Activated T-helper 1 cell treated with Interleukin-2 at 50 U/mL for 16 hours (primary cell): ENCODE measurements at places on chromosomes 12 and 14.

DNA sequence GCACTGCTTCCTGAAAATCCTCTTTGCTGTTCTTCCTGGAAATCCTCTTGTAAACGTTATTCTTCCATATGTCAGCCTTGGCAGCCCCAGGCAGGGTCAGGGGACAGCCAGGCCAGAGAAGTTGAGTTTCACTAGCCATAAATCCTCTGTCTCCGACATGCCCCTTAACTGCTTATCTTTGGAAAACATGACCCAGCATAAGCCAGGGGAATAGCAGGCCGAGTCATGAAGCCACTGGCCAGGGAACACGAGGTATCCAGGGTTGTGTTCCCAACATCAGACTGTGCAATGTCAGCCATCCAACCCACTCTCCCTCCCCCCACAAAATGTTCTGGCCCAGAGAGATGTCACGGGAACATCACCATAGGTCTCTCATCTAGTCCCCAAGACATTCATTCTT lies 453.9 kb downstream of the MED13L start:
- no peak for DNase-seq

GRCh38 chr14:82420871-82421270 lies 887.2 kb upstream of the SEL1L start:
- no peak for DNase-seq

DNA sequence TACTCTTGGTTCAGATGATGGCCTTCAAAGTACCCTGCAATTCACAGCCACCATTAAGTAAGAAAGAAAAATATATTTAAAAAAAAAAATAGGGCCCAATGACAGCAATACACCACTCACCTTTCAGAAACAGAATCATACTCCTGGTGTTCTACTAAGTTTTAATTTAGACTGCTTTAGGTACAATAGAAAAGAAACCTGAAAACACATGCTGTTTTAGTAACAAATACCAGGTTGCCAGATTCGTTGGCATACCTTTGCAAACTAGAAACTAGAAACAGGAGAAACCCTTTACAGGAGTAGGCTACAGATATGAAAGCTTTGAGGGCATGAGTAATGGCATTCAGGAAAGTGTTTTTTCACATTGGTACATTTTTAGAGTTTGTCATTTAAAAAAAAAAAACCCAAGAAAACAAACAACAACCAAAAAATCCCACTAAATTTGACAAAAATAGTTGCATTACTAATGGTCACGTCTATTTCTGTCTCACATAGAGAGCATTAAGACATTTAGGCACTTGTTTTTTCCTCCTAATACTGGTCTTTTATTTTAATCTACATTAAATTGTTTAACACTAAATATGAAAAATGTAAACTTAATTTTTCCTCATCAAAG lies 4.0 kb downstream of the SIX1 start:
- no peak for DNase-seq

DNA sequence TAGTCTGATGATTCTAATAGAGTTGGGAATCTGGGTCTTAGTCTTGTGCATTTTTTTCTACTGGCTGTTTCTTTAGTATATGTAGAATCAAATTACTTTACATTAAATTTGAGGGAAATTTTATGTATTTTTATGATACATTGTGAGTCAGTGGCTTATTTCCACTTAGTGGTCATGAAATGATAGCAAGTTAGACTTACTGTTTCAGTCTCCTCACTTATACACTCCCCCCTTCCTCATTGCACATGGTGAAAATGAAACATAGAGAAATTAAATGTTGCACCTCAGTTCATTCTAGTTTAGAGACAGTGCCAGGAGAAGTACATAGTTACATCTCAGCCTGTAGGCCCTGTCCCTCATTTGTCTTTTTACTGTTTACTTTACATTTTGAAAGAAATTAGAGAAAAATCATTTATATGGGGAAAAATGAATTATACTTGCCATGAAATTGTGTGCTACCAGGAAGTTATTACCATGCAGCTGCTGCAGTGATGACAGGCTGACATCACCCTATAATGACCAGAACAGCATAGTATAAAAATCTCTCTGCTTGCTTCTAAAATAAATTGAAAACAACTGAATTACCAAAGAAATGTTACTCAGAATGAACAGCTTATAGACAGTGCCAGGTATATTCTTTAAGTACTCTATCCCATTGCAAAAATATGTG lies 113.2 kb downstream of the TRMT5 start:
- DNase-seq: no peak

- DNase-seq: no peak
These were observed 103.7 kb downstream of the TBX3 start for GRCh38 chr12:114580306-114580705.

DNA sequence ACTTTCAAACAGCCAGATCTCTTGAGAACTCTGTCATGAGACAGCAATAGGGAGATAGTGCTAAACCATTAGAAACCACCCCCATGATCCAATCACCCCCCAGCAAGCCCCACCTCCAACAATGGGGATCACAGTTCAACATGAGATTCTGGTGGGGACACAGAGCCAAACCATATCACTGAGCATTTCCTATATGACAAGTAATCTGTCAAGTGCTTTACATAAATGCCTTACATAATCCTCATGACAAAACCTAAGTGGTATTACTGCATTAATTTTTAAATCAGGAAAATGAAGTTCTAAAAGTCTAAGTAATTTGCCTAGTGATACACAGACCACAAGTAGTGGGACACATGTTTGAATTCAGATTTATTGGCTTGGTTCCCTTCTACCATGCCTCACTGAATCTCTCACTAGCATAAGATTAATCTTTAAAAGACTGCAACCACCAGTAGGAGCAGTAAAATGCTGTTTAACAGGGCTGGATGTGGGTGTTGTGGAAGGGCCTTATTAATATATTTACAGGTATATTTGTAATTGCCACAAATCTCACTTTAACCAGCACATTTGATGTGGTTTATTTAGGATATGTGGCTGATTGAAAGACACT lies 323.1 kb upstream of the FBXO33 start:
- no peak for DNase-seq

DNA sequence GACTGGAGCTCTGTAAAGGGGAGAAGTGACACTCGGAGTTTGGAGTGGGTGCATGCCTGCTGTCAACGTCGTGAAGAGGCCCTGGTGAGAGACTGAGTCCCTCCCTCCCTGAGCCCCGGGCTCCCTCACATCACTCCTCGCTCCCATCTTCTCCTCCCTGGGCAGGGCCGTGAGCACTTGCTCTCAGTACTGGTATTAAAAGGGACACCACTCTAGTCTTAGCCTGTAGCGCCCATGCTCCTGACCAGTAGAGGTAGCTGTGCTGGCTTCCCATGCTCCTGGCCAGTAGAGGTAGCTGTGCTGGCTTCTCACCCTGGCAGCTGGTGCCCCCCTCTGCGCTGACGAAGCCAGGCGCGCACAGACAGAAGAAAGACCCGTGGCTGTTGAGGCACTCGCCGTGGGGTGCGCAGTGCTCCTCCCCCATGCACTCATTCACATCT lies 14.7 kb downstream of the ISCA2 start:
- no peak for DNase-seq

DNA sequence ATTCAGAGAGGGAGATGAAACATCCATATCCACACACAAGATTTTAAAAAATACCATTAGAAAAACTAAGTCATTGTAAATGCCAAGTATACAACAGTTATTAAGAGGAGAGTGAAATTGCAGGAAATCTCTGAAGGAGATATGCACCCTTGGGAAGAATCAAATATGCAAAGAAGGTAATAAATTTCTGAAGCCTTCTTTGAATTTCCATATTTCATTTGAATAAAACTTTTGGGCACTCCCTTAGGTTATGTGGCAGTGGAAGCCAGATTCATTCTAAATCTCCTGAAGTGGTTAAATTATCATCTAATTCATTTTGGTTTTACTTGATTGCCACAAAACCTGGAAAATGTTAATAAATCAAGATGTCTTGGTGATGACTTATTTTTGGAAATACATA lies 138.9 kb upstream of the CLEC14A start:
- no peak for DNase-seq

GRCh38 chr12:6745741-6746525 lies 7.0 kb downstream of the MLF2 start:
- no peak for DNase-seq

GRCh38 chr12:111154147-111154834 lies 214.6 kb downstream of the PHETA1 start:
- no peak for DNase-seq

DNA sequence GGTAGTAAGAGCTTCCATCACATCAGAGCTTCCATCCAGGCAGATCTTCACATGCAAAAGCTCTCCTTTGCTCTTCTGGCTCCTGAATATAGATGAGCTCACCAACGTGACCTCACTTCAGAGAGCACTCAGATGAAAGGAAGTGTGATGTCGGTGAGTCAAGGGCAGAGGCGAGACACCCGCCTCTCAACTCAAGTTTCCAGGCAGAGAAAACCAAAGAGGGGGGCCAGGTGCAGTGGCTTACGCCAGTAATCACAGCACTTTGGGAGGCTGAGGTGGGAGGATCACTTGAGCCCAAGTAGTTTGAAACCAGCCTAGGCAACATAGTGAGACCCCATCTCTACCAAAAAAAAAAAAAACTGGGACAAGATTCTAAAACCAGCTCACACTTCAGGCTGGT lies 126.9 kb downstream of the DUSP6 start:
- DNase-seq: peak; percentile 28

DNA sequence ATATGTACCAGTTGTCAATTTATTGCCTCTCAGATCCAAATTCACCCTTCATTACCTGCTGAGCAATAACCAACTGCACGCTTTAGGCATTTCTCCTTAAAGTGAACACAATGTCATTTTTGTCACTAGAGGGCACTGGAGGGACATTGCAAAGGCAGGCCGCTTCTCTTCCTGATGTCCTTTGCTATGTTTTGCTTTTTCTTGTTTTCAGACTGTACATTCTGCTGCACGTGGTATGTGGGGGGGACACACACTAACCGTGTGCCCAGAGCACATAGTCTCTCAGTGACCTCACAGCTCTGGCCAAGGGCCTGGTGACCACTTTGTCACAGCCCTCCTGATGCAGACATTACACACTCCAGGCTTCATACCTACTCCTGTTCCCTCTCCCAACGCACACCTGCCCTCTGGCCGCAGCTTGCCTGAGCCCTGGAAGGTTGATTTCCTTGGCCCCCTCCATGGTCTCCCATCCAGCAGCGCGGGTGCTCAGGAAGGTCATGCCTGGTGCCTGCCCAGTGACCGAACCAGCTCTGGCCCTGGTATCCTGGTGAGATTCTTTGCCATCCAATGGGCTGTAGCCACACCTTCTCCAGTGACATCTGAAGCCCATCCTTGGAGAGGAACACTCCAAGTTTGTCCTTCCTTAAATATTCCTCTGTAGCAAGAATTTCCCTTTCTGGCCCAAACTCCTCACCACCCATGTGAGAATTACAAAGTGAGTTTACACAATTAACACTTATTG lies 39.9 kb downstream of the MYO1H start:
- DNase-seq: no peak

GRCh38 chr14:90438841-90439240 lies 42.0 kb downstream of the CALM1 start:
- DNase-seq: no peak

- DNase-seq: no peak
These were observed 394.1 kb downstream of the C12orf75 start for GRCh38 chr12:105724641-105725040.

DNA sequence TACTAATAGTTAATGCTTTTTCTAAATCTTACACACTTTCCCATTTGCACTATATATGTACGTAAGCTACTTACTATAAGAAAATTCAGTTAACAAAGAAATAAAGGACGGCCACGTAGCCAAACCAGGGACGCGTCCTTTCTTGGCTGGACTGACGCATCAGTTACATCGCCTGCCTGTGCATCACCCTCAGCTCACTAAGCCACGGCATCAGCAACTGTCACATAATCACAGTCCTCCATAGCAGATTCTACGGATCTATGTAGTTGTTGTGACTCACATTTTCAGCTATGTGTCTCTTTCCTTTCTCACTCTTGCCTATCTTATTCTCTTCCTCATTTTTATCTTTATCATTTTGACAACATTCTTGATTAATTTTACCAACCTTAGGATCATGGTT lies 38.1 kb upstream of the C12orf50 start:
- no peak for DNase-seq

- DNase-seq: no peak
These were observed 16.5 kb downstream of the RBM19 start for GRCh38 chr12:113949321-113950305.

- DNase-seq: no peak
These were observed 213.0 kb downstream of the ADAMTS20 start for GRCh38 chr12:43338848-43339526.

DNA sequence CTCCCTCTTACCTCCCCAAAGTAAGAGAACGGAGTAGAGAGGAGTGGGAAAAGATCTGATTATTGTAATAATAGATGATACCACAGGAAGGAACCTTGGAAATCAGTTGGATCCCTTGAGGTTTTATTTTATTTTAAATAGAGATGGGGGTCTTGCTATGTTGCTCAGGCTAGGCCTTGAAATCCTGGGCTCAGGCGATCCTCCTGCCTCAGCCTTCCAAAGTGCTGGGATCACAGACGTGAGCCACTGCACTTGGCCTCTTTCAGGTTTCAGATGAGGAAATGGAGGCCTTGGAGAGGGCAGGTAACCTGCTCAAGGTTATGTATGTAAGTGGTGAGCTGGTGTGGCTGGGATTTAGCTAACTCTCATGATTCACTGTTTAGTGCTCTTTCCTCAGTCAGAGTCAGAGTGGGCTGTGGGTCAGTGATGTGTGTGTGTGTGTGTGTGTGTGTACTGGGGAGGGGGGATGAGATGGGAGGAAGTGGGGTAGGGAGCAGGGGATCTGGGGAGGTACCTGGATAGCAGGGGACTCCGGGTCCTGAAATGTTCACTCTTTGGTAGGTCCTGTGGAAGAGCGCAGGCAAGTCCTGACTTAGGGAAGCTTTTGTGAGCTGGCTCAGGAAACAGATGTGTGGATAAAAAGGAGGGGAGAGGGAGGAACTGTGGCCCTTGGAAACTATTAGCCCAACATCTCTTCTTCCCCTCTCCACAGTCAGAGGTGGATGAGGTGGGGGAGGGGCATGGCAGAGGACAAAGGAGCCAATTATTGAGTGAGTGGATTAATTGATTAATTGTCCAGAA lies 4.7 kb upstream of the CISTR start:
- no peak for DNase-seq

- no peak for DNase-seq
These were observed 248.0 kb upstream of the DIO3 start for GRCh38 chr14:101313268-101313667.

DNA sequence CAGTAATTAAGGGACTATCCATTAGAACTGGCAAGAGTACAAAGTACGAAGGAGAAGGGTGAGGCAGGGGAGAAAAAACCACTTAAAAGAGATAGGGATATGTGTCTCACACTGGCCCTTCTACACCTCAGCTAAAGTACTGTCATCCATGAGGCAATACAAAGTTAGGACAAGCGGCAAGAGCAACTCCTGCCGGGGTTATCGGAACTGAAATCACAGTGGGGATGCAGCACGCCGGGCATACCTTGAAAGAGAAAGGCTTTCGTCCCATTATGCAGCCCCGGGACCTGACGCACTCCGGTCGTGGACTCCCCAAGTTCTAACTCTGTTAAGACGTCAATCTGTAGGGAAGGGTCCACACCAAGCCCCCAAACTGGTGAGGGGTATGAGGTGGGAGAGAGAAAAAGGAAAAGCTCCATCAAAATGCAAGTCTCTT lies 1.1 kb downstream of the NELL2 start:
- peak; percentile 11 for DNase-seq
